ENCODE measurements at places on chromosomes 5 and 9. TPM values are rescaled to one million over a fixed set of nuclear protein-coding genes. Genes with fewer than 3 reads are reported as not detected.

- no peak for DNase-seq
These were observed 270.1 kb downstream of the ARHGEF28 start for GRCh38 chr5:73896097-73896496.

DNA sequence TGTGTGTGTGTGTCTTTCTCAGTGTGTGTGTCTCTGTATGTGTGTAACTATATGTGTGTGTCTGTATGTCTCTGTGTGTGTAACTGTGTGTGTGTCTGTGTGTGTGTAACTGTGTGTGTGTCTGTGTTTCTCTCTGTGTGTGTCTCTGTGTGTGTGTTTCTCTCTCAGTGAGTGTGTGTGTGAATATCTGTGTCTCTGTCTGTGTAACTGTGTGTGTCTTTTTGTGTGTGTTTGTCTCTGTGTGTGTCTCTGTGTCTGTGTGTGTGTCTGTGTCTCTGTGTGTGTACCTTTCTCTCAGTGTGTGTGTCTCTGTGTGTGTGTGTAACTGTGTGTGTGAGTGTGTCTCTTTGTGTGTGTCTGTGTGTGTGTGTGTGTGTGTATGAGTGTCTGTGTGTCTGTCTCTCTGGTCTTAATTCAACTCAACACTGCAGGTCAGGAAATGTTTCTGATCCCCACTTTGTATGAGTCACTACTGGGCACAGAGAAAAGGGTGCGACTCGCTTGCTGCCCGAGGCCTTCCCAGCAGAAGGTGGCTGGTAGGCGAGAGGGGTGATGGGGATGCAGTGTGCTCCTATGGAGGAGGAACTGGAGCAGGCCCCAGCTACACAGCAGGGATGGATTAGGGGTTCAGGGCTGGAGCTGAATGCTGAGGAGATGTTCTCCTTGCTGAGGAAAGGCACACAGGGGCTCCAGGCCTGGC lies 52.1 kb downstream of the NSG2 start:
- peak; percentile 75 for DNase-seq

DNA sequence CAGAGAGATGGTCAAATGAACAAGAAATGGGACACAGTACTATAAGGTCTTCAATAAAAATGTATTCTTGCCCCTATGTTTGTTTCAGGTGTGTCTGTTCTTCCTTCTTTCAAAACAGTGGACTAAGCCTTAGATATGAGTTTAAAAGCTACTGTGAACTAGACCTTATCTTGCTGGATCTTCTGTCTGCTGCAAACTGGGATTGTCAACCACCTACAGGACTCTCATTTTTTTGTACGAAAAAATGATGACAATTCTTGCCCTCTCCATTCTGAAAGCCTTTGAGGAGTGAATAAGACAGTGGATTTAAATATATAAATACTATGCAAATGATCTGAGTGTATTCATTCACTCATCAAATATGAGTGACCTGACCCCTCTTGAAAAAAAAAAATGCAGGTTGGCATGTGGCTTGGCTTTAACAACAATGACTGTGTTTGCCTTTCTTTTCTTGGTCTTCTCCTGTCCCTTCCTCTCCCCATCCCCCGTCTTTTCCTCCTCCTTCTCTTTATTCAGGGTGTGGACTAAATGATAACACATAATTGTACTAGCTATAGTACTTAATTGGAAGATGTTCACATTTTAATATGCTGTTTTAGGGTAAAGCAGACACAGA lies 235.5 kb upstream of the TRIM32 start:
- DNase-seq, result no peak

- DNase-seq, result no peak
These were observed 866.0 kb downstream of the PTPRD start for GRCh38 chr9:9746826-9747225.

The FGF18 gene
- total RNA-seq, result 11.2 TPM

DNA sequence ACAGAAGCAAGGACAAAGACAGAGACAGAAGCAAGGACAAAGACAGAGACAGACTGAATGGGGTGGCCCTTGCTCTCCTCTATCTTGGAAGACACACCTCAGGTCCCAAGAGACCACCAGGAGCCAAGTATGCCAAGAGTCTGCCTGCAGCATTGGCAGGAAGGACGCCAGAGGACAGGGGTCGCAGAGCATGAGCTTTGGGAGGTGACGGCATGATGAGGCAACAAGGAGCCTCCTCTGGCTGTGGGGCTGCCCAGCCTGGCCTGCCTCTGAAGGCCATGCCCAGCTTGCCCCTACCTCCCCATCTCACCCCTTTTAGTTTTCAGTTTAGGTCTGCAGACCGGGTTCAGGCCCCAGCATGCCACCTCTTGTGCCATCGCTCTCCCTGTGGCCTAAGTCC lies 17.6 kb downstream of the PDGFRB start:
- DNase-seq, result peak; percentile 64

DNA sequence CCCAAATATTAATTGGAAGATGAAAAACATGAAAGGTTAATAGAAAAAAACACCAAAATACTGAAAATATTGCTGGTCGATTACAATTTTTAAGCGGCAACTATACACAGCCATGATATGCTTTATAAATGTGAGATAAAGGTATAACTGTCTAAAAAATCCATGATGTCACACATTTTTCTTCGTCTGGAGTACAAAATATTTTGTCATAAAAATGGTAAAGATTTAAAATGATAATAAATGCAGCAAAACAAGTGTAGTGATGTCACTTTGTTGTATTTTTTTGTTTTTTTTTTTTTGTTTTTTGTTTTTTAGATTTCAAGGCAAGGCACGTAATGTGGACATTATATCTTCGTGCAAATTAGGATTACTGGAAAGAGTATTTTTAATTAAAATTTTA lies 227.4 kb downstream of the NFIB start:
- no peak for DNase-seq

DNA sequence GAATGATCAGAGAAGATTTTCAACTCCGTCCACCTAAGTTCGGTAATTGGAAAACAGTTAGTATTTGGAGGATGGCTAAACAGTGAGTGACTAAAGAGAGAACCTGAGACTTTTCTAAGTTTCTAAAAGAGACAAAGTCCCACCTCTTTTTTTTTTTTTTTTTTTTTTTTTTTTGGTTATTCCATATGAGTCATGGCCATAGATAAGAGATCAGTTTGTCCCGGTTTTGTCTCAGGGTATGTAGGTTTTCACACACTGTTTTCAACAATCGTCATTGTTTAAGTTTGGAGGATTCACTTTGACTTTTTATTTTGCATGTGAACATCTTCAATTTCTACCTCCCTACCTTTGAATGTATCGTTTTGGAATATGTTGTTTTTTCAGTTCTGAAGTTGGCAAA lies 85.9 kb downstream of the NTRK2 start:
- DNase-seq, result no peak

The PWWP2A gene
- 20.4 TPM for total RNA-seq

DNA sequence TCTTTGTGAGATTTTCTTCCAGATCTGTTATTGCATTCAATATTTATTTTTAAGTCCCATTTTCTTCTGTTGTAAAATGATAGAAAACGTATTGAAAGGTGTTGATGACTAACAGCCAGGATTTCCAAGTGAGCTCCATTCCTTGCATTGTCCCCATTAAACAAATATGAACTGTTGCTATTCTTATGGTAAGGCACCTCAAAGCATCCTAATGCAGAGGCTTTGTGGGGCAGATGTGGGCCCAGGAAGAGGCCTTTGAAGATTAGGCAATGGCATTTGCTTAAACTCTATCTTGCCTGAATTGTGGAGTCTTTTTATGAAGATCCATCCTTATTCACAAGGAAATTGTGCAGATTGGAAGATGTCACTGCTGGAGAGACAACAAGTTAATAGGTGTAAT lies 38.9 kb downstream of the NTRK2 start:
- no peak for DNase-seq

The FAM78A gene
- total RNA-seq, result 0.64 TPM

- DNase-seq, result no peak
These were observed 82.9 kb upstream of the PRRC1 start for GRCh38 chr5:127434588-127434987.

- DNase-seq, result no peak
These were observed 74.3 kb downstream of the NLN start for GRCh38 chr5:65796269-65796668.

The RABGAP1 gene
- total RNA-seq, result 15.3 TPM
